NCI-H526 (cell line): ENCODE measurements at places on chromosomes 5 and 9.

- no peak for DNase-seq
These were observed 25.9 kb upstream of the ADAMTS2 start for GRCh38 chr5:179371121-179371510.

DNA sequence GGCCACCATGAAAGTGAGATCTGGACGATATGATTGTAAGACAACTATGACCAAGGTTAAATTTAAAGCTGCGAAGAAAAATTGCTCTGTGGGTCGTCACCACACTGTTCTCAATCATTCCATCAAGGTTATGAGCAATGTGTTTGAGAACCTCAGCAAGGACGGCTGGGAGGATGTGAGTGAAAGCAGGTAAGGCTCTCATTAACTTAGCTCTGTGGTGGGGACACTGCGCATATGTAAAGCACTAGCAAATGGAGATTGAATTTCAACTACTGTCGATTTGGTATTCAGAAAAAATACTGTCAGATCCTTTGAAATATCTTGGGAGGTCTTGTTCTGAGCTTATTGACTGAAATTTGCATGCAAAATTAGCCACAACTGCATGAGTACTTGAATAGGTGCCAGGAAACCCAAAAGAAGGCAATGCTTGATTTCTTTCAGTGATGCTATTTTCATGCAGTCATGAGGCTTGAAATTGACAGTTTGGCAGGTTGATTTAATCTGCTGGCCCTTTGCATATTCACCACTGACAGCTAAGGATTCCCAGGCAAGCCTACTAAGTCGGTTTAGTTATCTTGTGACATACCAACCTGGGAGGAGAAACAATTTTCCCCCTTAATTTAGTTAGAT, 183.9 kb upstream of the SH3GL2 start:
- DNase-seq: peak; percentile 95

DNA sequence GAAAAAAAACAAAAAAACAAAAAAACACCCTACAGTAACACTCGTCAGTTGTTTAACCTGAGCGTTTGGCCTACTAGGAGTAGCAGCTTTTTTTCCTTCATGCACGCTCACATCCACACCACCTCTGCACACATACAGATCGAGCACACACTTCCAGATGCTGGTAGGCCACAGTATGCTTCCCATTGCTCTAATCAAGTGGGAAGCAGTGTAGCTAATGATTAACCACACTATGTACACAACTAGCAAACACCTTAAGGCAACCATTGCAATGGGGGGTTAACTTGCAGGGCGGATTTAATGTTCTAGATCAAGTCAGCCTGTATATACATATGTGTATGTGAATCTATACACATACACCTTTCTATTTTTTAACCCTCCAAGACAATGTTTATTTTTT, 65.5 kb upstream of the GLRX start:
- DNase-seq: peak; percentile 39

GRCh38 chr9:22452415-22453010, 5.9 kb downstream of the DMRTA1 start:
- DNase-seq: no peak

DNA sequence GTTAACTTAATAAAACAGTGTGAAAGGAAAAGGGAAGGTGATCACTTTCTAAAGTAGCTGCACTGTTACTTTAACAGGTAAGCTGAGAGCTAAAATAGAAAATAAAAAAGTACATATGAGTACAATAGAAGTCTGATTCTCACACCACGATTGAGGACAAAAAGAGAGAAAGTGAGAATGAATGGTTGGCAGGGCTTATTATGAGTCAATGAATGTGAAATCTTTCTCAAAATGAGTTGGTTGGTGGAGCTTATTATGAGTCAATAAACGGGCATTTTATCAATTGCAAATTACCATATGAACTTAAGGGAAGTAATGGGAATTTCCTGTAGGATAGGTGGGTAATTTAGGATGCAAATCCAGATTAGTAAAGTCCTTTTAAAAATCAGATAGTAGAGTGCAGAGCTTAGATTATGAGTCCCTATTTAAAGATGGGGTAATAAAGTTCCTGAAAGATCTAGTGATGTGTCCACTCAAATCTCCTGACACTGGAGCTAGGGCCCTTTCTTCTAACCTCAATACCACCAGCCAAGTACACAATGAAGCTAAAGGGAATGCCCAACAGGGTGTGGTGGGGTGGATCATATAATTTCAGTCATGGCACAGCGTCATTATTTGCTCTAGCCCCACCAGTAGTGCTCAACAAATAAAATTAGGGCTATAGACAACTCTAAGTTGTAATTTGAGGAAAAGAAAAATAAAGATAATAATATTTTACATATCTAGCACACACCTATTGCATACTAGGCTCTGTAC, 21.1 kb upstream of the TLR4 start:
- no peak for DNase-seq

GRCh38 chr5:133220851-133221674, 169.2 kb downstream of the HSPA4 start:
- no peak for DNase-seq

DNA sequence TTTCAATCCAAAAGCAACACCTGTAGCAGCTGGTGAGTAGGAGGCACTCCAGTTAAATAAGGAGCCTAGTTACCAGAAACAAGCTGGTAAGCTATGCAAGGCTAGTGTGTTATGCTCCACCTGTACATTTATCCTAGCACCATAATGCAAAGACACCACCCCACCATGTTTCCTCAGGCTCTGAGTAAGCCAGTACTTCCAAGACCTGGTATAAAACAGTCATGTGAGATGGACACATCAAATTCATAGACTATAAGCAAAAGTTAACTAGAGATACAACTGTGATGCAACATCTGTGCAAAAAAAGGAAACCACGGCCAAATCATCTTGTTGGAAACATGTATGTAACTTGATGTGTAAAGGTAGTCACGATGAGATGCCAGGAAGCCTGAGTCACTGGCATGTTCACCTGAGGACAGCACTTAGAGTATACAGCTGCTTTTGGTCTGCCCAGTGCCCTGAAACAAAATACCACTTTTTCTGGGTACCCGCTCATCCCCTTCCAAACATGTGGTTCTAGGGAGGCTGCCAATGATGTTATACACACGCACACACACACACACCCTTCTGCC, 66.1 kb downstream of the CDK5RAP2 start:
- no peak for DNase-seq

DNA sequence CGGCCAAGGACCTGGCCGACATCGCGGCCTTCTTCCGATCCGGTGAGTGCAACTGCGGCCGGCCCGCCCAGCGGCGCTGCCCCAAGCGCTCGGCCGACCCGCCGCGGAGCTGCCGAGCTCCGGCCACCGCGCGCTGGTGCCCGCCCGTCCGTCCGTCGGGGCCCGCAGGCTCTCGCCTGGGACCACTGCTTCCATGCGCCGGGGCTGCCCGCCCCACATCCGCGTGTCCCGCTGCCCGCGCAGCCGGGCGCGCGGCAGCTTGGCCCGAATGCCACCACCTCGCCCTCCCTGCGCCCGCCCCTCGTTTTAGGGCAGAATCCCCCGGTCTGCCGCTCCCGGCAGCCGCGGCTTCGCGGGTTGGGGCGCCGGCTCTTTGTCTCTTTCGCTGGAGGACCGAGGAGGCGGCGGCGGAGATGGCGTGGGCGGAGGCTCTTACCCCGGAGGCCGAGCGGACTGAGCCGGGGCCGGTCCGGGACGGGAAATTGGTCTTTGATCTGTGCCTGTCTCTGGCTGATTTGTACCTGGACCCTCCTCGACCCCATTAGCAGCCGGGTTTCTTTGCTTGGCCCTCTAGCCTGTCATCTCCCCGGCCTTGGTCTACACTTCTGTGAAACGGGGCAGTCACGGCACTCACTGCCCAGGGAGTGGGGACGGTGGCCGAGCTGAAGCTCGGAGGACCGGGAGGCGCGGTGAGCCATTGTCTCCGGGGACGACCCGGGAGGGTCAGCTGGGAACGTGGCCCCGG, 871 bp downstream of the TRIO start:
- peak; percentile 73 for DNase-seq

- no peak for DNase-seq
These were observed 21.6 kb downstream of the GAS1 start for GRCh38 chr9:86925686-86926085.

DNA sequence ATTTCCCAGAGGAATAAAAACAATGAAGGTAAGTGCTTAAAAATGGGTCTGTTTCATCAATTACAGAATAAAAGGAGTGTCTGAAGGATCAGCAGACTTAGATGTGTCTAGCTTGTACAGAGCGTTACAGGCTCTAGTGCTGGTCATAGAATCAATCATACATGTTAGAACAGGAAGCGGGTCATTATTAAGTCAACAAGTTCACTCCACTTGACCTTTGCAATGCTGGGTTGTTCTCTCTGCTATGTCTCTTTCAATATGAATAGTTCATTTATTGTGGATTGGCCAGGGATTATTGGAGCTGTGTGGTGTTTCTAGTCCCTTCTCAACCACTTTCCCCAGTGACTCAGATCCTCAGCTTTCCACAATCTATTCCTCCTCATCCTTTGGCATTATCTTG, 20.7 kb upstream of the EGFLAM start:
- no peak for DNase-seq

- no peak for DNase-seq
These were observed 60.1 kb downstream of the VCAN start for GRCh38 chr5:83531661-83532060.

DNA sequence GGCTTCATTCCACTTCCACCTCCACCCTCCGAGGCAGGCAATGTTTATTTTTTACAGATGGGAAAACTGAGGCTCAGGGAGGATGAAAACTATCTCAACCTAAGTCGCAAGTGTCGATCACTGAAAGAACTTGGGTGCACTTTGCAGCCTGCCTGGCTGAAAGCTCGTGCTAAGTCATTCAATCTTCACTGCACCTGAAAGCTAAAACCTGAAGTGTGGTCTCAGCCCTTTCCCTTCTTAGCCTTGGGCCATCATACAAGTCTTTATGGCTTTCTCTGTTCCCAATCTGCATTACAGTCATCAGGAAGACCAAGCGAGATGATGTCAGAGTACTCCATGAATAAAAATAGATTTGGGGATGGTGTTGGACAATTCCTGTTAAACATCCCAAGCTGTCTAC, 1.0 kb upstream of the TNFSF8 start:
- DNase-seq: no peak

- DNase-seq: no peak
These were observed 611.0 kb upstream of the KLF4 start for GRCh38 chr9:108100571-108100970.

GRCh38 chr5:160297776-160298175, 14.6 kb downstream of the CCNJL start:
- no peak for DNase-seq

DNA sequence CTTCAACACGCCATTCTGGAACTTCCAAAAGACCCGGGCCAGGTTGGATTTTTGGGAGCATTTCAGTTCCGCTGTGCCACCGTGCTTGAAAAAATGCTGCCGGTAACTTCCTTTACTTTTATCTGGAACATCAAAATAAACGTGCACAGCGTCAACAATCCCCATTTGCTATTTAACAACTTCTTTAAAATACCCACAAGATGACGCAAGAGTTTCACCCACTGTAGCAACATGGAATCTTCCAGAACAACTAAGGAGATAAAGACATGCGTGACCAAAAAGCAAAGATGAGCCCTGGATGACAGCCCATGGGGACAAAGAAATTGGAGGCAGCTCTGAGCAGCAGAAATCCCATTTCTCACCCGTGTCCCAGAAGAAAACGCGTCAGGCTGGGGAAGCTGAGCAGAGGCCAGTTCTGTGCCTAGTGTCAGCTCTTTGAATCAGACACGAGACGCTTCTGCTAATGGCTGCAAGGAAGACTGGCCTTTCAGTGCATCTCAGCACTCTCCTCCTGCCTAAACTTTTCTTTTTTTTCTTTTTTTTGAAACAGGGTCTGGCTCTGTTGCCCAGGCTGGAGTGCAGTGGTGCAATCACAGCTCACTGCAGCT, 61.3 kb downstream of the SECISBP2 start:
- no peak for DNase-seq

DNA sequence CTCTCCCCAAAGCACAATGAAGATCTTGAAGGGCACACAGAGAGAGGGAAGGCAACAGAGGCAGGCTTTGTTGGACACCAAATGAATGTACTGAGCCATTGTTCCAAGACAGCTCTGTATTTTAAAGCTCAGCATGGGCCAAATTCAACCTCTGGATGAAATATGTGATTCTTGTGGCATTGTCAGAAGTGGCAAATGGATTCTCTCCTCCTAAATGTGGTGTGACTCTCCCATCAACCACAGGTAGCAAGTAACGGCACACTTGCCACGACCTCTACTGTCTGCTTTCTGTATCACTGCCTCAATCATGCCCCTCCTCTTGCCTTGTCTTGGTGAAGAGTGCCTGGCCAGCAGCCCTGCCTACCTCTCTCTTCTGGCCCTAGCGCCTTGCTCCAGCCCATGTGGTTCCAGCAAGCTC, 6.1 kb upstream of the MOB3B start:
- no peak for DNase-seq

DNA sequence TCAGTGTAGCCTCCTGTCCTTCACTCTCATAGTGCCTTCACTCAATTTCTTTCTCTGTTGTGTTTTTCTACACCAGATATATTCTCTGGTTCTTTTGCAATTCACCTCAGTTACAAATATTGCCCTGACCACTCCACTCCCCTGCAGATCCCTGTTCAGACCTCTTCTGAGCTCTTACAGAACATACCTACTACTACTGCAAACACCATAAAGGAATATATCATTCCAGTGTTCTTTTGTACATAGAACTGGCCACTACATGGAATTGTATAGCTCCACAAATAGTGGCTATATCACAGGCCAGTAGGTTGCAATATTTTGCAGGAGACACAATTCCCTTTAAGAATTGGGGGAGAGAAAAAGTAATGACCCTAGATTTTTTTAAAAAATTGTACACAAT, 21.0 kb downstream of the ALDH1A1 start:
- DNase-seq: no peak

DNA sequence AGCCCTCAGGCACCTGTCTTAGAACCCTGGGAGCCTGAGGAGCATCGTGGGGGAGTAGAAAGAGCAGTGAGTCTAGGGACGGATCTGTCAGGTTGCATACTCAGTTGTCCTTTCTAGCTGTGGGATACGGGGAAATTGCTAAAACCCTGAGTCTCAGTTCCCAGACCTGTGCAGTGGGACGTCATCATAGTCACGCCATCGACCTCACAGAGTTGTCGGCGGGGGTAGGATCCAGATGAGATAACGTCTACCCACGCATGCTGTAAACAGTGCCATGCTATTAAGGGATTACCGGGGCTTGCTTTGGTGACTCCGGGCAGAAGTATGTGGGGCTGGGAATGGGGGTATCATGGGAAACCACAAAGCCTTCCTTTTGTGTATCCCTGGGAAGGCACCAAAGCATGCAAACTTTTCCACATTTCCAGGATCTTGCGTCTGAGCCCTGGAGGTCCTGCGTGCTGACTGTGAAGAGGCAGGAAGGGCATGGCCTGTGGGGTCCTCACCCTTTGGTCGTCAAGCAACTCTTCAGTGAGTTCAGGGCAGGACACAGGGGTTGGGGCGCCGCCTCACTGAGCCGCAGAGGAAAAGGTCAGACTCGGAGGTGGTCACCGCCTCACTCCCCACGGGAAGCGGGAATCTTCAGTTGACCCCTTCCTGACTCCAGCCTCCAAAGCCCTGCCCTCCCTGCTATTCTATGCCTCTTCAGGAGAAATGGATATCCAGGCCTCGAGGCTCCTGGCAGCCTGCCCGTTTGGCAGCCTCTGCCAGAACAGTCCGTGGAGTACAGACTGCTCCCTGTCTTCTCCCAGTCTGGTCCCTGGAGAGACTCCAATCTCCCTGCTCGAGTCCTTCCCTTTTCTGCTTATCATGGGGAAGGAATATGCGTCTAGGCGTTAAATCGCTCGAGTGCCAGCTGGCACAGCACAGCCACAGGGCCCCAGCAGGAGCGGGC, 186.8 kb upstream of the KLF9 start:
- DNase-seq: peak; percentile 39
